ENCODE measurements at places on chromosomes 1 and 21.

DNA sequence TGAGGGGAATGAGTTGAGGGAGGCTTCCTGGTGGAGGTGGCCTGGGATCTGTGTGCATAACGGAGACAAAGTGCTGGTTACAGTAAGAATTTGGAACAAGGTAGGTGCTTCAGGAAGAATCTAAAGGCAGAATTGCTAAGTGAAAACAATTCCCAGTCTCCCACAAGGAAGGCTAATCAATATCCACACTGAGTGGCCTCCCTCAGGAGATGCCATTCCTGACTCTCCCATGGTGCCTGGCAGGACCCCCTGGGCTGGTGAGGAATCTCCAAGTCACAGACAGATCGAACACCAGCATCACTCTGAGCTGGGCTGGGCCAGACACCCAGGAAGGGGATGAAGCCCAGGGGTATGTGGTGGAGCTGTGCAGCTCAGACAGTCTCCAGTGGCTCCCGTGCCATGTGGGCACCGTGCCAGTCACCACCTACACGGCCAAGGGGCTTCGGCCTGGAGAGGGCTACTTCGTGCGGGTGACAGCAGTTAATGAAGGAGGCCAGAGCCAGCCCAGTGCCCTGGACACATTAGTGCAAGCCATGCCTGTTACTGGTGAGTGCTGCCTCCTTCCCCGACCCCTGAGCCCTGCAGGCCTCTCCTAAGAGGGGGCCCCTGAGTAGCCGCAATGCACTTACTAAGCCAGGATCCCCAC is 30.7 kb downstream of the IGFN1 start:
- H3K4me1 ChIP-seq, result no peaks in the 10 kb centered on the region
- peak; percentile 57 for DNase-seq
- no peaks in the 10 kb centered on the region for H3K36me3 ChIP-seq

DNA sequence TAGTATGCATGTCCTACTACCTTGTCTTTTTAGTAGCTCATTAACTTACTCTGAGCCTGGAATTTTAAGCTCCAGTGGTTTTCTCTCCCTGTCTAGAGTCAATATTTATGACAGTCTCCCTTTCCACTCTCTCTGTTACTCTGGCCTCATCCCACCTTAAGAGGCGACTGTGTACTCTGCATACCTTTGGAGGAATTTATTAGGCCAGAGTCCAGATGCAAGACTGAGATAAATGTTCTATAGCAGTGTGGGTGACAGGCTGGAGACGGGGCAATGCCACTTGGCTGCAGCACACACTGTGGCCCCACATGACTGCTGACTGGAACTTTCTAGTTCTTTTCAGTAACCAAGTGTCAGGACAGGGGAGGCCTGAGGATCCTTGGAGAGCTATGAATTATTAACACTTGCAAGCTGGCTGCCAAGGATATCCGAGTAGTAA is 4.1 kb upstream of the PDZK1 start:
- no peak overlapping the region for H3K27ac ChIP-seq
- no peak overlapping the region for H3K4me3 ChIP-seq
- DNase-seq, result no peak
- no peaks in the 10 kb centered on the region for H3K27me3 ChIP-seq
- no peaks in the 10 kb centered on the region for H3K4me1 ChIP-seq
- no peaks in the 10 kb centered on the region for H3K36me3 ChIP-seq

- no peaks in the 10 kb centered on the region for H3K36me3 ChIP-seq
- peak overlapping the region; percentile 54 for H3K4me3 ChIP-seq
- no peak for DNase-seq
These were observed 6.4 kb upstream of the COL6A1 start for GRCh38 chr21:45975020-45975666.

DNA sequence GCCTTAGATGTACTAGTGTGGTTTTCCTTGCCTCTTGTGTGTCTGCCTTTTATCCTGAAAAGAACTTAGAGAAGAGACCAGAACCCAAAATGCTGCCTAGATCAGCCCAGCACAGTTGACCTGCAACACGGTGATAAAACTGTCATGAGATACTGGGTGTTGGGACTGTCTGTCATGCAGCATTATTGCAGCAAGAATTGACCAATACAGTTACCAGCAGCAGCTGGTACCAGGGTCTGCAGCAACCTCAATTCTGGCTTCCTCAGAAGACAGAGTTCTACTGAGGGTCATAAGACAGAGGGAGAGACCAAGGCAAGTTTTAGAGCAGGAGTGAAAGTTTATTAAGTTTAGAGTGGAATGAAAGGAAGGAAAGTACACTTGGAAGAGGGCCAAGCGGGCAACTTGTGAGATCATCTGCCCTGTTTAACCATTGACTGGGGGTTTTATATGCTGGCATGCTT is 182.0 kb downstream of the DYRK1A start:
- no peak for DNase-seq
- no peaks in the 10 kb centered on the region for H3K27me3 ChIP-seq
- H3K36me3 ChIP-seq, result no peaks in the 10 kb centered on the region
- H3K4me3 ChIP-seq, result no peak overlapping the region

DNA sequence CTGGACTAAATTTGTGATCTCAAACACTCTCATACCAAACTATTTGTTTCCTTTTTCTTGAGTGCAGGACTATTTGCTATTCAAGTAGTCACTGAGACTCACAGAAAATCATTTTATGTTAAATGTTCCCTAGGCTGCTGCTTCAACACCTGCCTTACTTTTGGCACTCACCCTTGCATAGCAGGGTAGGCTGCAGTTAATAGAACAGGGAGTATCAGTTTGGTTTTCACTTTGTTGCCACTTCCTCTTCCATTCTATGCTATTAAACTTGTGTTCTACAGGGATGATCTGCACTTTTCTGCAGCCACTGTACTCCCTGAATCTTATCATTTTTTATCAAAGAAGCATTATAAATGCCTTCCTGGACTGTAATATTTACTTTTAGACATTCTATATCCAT is 148.7 kb upstream of the PRMT6 start:
- no peak for DNase-seq
- no peak overlapping the region for H3K27ac ChIP-seq
- no peaks in the 10 kb centered on the region for H3K27me3 ChIP-seq
- H3K36me3 ChIP-seq, result no peaks in the 10 kb centered on the region

Data from upper lobe of left lung (tissue), 6 donors.